GF-D8 (cell line): ENCODE measurements at places on chromosomes 2 and 18.
A peak's percentile ranks its signal among the peaks of the same experiment; 100 is the strongest.

GRCh38 chr18:30451981-30452380 lies 590.6 kb downstream of the DSC3 start:
- no peak for DNase-seq

GRCh38 chr18:47932190-47932589 lies 1.7 kb upstream of the SMAD2 start:
- DNase-seq: peak; percentile 49

DNA sequence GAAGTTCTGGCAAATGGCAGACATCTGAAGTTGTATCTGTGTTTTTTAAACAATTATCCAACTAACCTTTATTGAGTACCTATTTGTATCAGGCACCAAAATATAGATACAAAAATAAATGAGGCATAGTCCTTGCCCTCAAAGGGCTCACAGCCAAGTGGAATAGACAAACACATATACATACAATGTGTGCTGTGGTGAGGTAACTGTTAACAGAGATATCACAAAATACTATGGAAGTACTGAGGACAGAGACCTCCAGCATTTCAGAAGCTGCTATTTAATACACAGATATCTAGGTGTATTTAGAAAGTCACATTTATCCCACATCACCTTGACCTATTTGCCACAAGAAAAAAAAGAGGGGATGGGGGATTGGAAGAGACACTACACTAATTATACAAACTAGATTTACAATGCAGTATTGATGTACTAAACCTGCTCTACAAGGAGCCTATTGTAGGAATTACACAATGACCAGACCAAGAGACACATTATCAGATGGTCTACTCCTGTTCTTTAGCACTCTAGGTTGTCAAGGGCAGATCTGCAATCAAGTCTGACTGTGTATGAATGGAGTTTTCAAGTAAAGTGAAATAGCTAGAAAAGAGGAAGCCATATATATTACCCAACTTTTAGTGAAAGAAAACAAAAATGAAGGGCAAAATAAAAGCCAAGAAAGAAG lies 62.2 kb downstream of the SPIRE1 start:
- DNase-seq: peak; percentile 80

DNA sequence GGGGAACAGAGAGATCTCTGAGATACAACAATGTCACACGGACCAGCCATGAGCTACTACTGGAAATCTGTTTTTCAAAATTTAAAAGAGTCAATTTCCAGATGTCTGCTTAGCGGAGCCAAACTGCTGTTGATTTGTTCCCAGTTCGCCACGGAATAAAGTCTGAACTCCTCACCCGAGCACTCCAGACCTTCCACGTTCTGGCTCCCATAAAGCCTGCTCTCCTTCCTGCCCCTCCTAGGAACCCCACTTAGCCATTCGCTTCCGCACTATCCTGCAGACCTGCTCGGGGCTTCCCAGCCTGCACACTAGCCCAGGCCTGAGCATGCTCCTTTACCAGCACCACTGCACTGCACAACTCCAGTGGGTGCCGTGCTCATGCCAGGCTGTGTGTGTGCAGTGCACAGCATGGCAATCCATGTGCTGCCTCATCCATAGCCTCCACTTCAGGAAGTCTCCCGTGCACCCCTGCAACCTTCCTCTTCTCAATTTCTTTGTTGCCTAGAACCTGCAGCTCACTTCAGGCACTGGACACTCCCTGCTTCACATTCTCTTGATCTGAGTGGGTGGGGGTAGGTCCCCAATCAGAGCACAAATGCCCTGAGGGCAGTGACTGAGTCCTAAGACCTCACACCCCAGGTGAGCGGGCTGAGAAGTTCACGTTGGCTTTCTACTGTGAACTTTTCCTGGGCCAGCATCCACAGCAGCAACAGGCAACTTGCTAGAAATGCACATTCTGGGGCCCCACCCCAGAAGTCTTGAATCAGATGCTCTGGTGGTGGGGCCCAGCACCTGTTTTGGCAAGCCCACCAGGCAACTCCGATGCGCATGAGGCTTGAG lies 53.7 kb downstream of the ZBTB7C start:
- DNase-seq: no peak

- DNase-seq: no peak
Observed at GRCh38 chr2:152415231-152415642, 80.3 kb downstream of the FMNL2 start.

DNA sequence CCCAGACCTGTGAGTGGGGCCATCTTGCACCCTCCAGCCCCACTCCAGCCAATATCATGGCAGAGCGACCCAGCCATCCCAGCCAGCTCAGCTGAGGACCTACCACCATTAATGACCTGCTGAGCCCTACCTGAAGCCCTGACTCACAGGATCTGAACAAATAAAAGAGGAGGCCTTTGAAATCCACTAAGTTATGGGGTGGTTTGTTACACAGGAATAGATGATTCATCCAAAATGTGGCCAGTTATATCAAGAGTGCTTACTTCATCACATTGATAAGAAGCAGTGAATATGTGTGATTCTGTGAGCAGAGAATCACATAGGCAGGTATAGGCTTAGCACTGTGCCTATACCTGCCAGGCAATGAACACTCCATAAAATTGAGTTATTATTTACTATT lies 34.7 kb upstream of the FAM124B start:
- no peak for DNase-seq

- no peak for DNase-seq
Observed at GRCh38 chr2:9739531-9739964, 103.7 kb upstream of the TAF1B start.

DNA sequence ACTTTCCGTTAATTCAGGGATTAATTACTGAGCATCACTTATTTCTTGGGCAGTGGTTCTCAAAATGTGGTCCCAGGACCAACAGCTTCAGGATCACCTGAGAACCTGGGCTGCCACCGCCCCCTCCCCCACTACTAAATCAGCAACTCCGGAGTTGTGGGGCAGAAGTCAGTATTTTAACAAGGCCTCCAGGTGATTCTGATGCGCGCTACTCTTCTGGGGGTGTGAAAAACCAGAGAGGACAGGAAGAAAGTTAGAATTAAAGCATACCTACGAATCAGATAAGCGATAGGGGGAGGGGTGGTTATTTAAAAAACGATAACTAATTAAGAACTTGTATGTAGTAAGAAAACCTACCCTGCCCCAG lies 319 bp downstream of the ZSCAN30 start:
- no peak for DNase-seq

- no peak for DNase-seq
Observed at GRCh38 chr2:55999790-56000189, 76.2 kb upstream of the EFEMP1 start.

DNA sequence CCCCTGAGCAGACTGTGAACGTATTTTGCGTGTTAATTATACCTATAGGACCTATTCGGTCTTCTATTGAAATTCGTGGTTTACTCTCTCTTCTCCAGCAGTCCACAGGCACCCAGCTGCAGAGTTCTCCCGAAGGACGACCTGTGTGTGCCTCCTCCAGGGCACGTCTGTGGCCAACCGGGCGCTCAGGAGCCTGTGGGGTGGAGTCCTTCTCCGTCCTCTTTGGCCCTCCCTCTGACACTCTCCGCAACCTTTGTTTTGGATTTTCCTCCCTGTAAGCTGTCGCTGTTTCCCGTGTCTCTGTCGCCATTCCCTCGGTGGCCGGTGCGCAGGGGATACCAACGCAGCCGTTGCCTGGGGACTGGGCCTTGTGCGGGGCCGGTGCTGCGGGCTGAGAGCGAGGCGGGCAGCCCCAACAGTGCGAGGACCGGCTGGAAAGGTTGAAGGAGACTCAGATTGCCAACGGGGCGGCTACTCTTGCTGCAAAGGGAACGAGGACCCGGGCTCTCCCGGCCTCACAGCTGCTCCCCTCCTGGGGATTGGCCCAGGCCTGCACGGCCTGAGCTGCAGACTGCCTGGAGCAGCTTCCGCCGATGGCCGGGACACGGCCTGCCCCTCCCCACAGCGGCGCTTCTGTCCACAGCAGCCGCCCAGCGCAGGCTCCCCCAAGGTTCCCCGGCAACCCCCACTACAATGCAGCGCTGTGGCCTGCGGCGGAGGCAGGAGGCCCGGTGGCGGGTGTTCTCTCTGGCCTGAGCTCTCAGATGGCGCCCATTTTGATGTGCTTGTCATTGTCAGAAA lies 221.0 kb downstream of the MTX2 start:
- DNase-seq: no peak

DNA sequence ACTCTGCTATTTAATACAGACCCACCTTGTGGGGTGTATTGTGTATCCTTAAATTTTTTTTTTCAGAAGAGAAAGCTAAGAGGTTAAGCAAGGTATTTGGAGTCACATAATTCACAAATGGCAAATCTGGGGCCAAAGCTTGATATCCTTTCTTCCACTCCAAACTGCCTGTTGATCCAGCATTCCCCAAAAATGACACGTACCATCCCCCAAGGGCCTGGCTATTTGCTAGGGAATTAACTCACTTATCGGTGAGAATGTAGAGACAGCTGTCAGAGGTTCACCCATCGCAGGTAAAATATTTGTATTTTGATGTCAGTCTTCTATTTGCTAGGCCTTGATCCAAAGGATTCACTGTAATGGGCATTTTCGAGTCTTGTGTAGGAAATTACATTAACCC lies 103.6 kb upstream of the FZD7 start:
- no peak for DNase-seq

GRCh38 chr18:79372461-79372860 lies 23.3 kb upstream of the NFATC1 start:
- no peak for DNase-seq

DNA sequence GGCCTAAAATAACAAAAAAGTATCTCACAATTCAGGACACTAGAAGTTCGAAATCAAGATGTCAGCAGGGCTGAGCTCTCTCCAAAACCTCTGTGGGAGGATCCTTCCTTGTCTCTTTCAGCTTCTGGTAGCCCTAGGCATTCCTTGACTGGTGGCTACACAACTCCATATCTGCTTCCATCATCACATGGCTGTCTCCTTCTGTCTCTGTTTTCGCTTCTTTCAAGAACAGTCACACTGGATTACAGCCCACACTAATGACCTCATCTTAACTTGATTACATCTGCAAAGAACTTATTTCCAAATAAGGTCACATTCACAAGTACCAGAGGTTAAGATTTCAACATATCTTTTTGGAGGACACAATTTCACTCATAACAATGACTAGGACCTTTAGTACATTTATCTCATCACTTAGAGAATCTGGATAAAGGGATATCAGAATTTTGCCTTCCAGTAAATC lies 275.2 kb downstream of the IRS1 start:
- no peak for DNase-seq

GRCh38 chr2:203835892-203836800 lies 31.4 kb upstream of the CTLA4 start:
- no peak for DNase-seq

DNA sequence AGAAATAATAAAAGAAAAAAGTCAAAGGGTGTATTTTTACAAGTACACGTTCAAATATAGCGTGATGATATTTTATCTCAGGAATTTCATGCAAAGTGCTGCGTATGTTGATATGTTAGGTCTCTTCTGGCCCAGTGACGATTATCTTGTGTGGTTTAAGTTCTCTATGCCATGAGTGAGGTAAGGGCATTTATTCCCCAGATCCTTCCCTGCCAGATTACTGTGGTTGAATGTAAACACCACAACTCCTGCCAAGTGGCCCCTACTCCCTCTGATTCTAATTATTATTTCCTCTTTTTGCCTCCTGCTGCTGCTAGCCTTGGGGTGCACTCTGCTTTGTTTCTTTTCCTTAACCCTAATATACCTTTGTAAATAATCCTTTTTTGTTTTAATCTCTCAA lies 12.2 kb downstream of the SCN2A start:
- no peak for DNase-seq

DNA sequence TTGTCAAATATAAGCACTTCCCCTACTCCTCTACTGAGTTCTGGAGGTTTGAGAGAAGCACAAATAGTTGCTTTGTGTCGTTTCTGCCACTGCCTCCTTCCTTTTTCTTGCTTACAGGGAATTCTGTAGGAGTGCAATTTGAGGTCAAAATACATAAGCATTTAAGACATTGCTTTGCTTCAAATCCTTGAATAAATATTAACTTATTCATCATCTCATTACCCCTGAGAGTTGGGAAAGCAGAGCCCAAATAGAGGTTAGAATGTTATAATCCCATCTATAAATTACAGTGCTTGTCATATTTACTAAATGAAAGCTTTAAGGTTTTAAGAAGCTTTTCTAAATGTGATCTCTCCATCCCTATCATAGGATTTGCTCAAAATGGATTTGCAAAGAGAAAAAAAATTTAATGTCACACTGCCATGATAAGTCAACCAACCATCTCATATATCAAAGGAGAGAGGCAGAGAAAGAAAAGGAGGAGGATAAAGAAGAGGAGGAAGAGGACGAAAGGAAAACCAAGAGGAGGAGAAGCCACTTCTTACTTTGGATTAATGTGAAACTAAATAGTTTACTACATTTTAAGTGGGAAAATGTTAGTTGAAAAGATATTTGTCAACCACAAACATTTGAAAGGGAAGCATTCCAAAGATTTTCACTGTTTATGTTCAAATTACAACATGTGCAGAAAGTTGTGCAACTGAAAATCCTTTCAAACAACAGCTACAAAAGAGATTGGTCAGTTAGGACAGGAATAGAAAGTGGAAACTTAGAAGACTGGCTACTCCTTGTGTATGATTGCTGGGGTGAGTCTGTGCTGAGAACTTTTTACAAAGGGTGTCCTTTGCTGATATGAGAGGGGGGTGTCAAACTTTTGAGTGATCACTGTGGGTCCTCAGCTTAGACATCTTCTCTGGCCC lies 277.3 kb upstream of the FN1 start:
- DNase-seq: no peak

GRCh38 chr2:197309691-197310231 lies 819 bp downstream of the ANKRD44 start:
- no peak for DNase-seq

GRCh38 chr2:241187101-241187917 lies 1.2 kb upstream of the ANO7 start:
- DNase-seq: no peak

DNA sequence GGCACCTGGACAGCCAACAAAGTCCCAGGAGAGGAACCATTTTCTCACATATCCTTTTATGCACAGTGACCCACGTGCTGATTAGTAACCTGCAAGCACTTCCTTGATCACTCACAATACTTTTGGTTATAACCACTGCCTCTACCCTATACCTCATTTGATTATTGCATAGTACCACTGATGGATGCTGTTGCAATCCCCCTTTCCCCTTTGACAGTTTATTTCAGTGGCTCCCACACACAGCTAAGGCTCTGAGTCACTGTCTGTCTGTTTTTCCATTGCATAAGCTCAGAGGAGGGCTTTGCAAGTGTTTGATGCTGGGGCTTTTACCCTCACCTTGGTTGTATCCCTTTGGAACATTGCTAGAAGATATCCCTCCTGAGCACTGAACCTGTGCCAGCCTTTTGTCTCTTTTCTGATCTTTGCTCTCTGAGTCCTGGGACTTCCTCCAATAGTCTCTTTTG lies 101.7 kb upstream of the RBBP8 start:
- peak; percentile 97 for DNase-seq

DNA sequence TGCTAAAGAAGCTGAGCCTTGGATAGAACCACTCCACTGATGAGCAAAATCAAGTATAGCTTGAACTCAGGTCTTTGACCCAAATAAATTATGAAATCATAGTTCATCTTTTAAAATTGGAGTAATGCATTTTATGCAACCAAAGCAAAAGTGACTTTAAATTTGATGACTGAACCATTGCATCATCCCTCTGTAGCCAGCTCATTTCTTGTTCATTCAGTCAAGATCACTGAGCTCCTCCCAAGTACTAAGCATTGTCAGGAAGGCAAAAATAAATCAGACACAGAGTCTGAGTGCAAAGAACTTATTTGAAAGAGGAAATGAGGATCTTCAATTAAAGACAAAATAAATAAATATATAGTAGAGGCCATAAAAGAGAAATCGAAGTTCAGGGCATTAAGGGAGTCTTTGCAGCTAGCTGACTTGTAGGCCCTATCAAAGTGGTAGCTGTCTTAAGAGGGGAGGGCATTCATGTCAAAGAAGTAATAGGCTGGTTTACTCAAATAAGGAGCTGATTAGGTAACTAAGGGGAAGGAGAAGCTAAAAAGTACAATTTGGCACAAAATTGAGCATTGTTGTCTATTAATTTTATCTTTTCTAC lies 411.8 kb downstream of the MTX2 start:
- DNase-seq: no peak
